ENCODE measurements at places on chromosomes 16 and 17.

GRCh38 chr16:10070591-10070990 is 111.6 kb downstream of the GRIN2A start:
- DNase-seq, result no peak

DNA sequence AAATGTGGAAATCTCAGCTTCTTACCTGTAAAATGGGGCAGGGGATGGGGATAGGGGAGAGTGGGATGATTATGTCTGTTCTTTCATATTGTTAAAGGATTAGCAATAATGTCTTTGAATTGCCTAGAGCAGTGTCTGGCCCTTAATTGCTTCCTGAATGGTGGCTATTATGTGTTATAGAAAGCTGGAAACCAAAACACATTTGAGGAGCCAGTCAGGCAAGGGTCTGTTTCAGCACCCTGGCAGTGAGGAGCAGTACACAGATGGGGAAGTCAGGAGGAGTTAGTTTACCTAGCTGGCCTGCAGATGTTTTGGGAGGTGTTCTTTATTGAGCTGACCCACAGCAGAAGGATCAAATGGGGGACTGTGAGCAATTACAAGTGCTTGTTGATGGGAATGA is 63.0 kb downstream of the NUP93 start:
- DNase-seq, result no peak

GRCh38 chr17:35404360-35404759 is 27.9 kb downstream of the SLFN12 start:
- DNase-seq, result peak; percentile 29

- DNase-seq, result no peak
These were observed 78.8 kb downstream of the BRIP1 start for GRCh38 chr17:61784510-61784909.

- DNase-seq, result peak; percentile 95
These were observed 1.5 kb upstream of the PSMD3 start for GRCh38 chr17:39979016-39979670.

GRCh38 chr16:80569440-80570105 is 28.8 kb downstream of the DYNLRB2 start:
- peak; percentile 48 for DNase-seq

GRCh38 chr16:8686031-8686621 is 11.7 kb downstream of the ABAT start:
- DNase-seq, result no peak

DNA sequence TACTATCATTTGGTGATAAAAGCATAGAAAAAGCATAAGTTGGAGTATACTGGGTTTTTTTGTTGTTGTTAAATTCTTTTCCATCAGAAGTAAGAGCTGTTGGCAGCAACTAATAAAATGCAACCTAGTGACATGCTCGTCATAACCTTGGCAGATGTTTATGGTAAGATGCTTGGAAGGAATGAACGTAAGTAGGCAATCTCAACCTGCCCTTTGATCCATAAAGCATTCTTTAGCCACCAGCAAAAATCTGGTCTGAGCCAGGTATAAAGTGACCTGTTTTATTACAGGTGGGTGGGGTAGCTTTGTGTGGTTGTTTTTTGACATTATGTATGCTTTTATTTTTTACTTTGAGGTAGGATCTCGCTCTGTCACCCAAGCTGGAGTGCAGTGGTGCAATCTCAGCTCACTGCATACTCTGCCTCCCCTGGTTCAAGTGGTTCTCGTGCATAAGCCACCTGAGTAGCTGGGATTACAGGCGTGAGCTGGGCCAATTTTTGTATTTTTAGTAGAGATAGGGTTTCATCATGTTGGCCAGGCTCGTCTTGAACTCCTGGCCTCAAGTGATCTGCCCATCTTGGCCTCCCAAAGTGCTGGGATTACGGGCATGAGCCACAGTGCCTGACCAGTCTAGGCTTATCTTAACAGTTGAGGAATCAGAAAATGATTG is 22.0 kb downstream of the WSB1 start:
- peak; percentile 22 for DNase-seq

- DNase-seq, result no peak
These were observed 27.7 kb downstream of the METRNL start for GRCh38 chr17:83106913-83107655.

DNA sequence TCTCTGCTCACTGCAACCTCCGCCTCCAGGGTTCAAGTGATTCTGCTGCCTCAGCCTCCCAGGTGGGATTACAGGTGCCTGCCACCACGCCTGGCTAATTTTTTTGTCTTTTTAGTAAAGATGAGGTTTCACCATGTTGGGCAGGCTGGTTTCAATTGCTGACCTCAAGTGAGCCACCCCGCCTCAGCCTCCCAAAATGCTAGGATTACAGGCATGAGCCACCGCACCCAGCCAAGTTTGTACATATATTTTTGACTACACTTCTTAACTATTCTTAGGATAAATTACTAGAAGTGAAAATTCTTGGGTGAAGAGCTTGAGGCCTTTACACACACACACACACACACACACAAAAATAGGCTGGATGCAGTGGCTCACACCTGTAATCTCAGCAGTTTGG is 1.4 kb upstream of the ITGAM start:
- no peak for DNase-seq

- DNase-seq, result peak; percentile 60
These were observed 391.3 kb upstream of the CDH5 start for GRCh38 chr16:65975049-65975708.

DNA sequence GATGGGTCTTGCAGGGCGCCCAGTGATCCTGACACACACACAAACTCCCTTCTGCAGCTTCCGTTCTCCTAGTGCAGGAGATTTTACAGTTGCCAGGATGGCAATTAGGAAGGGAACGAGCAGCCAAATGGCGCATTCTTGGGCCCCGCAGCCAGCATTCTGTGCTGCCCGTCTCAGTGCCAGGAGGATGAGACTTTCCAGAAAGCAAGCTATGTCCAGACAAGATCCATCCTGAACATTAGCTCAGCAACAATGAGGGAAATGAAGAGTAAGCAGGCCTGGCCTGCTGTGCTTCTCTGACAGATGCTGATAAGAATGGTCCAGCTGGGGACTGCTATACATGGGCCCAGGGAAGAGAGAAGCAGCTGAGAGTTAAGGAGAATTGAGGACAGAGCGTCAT is 16.5 kb downstream of the SPPL2C start:
- DNase-seq, result no peak

- no peak for DNase-seq
These were observed 3.8 kb downstream of the CIITA start for GRCh38 chr16:10880594-10881452.

DNA sequence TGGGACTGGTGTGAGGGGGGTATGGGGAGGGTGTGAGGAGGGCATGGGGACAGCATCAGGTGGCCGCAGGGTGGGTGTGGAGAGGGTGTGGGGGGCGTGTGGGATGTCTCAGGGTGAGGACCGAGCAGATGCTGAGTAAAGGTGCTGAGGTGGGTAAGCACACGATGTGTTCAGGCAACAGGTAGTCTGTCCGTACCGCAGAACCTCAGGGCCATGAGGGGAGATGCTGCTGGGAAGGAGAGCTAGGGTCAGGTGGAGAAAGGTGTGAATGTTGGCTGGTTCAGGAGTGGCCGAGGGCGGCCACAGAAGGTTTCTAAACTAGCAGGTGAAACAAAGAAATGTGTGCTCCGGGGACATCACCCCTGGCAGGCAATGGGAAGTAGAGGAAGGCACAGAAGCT is 80.0 kb upstream of the CDH5 start:
- DNase-seq, result no peak

DNA sequence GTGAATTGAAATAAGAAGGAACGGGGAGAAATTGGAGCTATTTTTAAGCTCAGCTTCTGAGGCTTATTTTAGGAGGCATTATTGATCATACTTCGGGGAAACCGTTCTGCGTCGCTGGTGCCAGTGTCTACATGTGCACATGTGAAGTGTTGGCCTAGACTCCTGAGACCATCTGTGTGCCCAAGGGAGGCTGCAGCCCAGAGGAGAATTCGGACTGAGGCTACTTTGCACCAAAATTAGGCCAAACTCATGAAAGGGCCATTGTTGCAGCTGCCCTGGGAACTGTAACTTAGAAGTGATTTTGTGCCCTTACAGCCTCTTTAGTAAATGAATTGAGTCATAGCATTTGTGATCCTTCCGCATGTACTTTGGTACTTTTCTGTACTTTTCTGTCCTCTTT is 102.0 kb upstream of the NOL11 start:
- DNase-seq, result no peak

DNA sequence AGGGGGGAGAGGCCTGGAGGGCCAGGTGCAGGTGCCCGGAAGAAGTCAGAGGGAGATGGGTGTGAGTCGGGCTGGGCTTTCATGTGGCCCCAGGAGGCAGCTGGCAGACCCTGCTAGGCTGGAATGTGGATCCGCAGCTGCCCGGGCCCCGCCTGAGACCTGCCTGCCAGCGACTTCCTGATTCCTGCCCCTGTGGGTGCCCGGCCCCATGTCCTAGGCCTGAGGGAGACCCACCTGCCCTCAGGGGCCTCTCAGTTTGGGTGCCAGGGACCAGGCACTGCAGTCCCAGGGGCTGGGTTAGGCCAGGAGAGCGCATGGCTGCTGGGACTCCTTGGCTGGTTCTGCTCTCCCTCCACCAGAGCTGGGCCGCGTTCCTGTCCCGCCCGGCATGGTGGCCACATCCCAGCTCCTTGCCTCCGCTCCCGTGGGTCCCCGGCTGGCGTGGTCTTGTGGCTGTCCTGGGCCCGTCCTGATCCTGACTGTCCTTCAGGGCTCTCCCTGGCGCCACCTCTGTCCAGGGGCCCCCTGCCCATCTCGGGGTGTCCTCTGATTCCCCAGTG is 22.1 kb upstream of the SPNS2 start:
- peak; percentile 61 for DNase-seq

- peak; percentile 78 for DNase-seq
These were observed 172.8 kb upstream of the ZNF267 start for GRCh38 chr16:31700530-31701388.

DNA sequence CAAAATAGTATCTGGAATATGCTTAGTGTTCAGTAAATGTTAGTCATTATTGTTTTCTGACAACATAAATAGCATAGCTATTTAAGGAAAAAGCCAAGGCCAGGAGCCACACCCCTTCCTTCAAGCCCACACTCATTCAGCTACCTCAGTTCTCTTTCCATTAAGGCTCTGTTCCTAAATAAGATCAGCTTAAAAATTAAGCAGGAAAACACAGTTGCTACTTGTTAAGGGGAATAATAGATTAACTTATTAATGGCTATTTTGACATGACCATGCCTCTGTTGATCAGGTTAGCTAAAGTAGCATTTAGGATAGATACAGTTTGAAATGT is 158.1 kb downstream of the CHD9 start:
- DNase-seq, result no peak

DNA sequence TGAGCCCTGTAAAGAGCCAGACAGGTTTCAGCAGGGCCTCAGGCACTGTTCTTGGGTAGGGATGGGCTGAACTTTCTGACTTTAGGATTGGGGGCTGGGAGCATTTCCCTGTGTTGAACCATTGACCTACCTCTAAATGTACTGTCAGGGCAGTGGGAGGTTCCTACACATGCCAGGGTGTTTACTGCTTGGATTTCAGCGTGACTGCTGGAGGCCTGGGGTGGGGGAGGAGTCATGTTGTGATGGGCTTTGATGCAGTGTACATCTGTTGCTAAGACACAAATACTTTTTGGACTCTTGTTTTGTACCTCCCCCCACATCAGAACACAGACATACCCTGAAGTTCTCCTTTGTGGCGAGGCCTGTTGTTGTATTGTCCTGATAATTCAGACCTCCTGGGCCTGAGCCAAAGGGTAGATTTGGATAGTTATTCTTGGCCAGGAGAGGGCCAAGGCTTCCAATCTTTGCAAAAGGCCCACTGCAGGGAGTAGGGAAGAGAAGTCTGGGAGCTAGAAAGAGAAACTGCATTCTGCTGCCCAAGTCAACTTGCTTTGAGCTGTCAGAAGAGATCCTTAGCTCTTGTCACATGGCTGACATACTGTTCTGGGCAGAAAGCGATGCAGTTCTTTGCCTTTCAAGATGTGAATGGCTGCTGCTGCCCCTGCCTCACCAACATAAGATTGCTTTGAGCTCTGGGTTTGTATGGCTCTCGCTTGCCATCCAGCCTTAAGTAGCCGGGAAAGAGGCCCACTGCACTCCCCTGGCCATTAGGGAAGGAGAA is 3.7 kb downstream of the NFE2L1 start:
- peak; percentile 52 for DNase-seq

DNA sequence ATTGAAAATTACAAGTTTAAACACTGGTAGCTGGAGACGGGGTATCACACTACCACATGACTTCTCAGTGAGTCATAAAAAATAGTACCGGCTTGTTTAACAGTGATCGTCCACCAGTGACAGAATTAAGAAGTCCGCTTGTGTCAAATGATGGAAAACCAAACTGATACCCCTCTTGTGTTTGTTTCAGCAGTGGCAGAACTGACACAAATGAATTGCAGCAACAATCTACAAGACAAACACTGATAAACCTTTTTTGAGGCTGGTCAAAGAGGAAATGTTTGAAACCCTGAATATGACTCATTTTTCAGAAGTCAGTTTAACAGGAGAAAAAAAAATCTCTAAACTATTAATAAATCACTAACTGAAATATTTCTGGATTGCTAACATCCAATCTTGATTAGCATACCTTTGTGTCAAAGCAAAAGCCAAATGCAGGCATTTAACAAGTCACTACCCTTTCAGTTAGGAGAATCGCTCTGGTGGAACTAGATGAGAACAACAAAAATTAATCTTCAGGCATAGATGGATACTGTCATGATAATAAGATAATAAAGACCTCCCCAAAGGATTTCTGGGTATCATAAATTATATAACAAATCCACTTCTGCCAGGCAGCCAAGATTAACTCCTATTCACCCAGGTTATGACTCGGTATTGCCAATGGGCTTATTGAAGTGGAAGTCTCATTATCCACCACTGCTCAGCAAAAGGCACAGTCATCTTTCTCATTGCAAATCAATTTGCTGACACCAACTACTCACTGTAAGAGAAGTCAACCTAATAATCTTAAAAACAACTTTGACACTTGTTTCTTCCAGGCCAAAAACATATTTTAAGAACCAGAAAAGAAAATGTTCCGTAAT is 20.8 kb downstream of the DCUN1D3 start:
- DNase-seq, result peak; percentile 82

DNA sequence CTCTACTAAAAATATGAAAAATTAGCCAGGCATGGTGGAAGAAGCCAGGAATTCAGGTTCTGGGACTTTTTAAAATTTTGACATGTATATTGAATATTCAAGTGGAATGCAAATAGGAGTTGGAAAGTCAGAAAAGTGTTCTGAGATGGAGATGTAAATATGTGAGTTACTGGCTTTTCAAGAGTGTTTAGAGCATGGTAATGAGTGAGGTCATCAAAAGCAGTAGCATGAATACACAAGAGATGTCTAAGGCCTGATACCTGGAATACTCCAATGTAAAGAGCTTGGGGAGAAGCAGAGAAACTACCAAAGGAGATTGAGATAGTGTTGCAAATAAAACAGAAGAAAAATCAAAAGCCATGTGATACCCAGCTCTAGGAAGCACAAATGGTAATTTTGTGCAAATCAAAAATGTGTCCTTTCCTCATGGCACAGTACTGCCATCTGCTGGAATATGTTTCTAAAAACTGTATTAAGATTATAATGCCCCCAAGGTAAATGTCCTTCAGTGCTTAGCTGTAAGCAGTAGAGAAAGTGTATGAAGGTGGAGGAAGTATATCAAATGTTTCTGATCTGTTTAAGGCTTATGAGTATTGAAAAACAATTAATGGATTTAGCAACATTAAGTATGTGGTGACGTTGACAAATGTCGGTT is 908.4 kb downstream of the KCNJ18 start:
- DNase-seq, result peak; percentile 32

- peak; percentile 65 for DNase-seq
These were observed 149.6 kb downstream of the WWOX start for GRCh38 chr16:78249056-78249455.

- DNase-seq, result peak; percentile 87
These were observed 123.0 kb downstream of the GOSR1 start for GRCh38 chr17:30600060-30600829.

GRCh38 chr16:84391151-84392030 is 23.1 kb downstream of the ATP2C2 start:
- no peak for DNase-seq

GRCh38 chr17:10748531-10749181 is 18.8 kb upstream of the TMEM220 start:
- DNase-seq, result no peak
